Glutamatergic neuron (in vitro differentiated cells): ENCODE measurements at places on chromosomes 6 and 20. TPM values are rescaled to one million over a fixed set of nuclear protein-coding genes. Genes with fewer than 3 reads are reported as not detected.

DNA sequence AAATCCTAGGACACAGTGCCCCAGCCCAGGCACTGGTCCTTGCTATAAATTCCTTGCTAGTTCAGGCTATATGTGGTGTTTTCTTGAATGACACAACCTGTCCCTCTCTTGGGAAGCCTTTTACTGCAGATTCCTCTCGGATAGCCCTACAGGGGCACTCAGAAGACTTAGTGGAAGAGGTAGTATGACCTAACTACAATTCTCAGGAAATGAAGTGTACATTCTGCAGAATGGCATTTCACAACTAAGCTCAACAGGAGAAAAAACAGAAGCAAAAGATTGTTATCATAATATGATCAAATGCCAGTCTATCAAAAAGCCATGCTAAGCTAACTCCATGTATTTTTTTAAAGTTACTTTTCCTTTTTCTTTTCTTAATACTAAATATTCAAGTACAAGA is 66.3 kb upstream of the FBXL4 start:
- no peak for DNase-seq

- DNase-seq: no peak
Measured at GRCh38 chr20:10609770-10610169, 64.0 kb downstream of the JAG1 start.

DNA sequence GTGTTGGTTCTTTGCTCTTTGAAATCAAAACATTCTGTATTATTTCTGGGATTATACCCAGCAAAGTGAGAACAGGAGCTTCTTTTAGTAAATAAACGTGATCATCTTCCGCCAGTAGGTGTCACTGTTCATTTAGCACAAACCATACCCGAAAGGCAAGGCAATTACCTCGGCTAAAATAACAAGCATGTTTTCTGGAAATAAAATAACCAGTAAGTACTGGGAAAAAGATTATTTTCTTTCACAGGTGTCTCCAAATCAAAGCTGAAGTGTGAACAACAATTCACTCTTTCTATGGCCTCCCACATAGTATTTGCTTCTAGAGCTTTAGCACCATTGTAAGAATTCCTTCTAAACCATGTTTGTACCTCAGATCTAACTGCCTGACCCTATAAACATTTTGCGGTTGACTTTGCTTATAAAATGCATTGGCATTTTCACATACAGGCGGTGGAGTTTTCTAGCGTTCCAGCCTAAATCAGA is 144.6 kb upstream of the AGPAT4 start:
- no peak for DNase-seq

DNA sequence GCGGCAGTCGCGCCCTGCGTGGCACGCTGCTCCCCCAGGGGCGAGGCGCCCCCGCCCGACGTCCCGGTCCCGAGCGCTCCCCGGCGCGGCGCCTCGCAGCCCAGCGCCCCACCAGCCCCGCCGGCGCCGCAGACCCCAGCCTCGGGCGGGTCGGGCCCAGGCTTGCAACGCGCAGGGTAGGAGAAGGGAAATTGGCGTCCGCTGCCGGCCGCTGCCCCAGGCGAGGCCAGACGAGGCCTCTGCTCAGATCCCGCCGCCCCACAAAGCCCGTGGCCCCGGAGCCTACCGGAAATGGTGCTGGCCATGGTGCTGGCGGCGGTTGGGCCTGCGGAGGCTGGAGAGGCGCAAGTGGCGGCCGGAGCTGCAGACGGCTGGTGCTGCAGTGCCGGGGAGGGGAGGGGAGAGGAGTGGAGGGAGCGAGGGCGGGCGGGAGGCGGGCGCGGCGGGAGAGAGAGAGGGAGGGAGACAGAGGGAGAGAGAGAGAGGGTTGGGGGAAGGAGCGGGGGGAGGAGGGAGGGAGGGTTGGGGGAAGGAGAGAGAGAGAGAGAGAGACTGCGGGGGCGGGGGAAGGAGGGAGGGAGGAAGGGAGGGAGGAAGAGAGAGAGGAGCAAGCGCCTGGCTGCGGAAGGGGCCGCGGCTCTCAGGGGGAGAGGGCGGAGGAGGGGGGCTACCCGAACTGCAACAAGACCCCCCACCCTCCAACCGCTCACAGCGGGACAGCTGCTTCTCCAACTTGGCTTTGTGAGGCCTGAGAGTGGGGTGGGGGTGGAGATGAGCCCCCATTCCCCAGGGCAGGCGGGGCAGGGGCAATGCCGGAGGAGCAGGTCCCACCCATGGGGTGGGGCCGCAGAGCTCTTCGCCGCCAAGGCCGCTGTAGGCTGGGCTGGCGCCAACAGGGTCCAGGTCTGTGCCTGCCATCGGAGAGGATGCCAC is at the start of gene STMN3:
Gene STMN3, minus strand, starts transcription at position 384 of the 933 bp plus-strand sequence. Its CDS starts 79 bp downstream, at position 305.
- peak; percentile 95 for DNase-seq

- DNase-seq: no peak
Measured at GRCh38 chr6:41707565-41708200, 27.7 kb downstream of the TFEB start.

DNA sequence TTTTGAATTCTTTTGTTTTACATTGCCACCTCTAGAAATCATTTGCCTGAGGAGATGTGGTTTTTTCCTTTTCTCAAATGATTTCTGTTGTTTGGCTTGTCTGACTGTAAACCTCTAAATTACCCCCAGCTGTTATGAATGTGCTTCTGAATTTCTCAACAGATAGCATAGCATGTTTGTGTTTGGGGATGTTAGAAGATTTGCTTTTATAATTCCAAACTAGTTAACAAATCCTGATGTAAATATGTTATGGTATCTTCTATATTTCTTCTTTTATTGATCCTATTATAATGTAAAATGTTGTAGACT is 31.6 kb upstream of the EZR start:
- DNase-seq: no peak

DNA sequence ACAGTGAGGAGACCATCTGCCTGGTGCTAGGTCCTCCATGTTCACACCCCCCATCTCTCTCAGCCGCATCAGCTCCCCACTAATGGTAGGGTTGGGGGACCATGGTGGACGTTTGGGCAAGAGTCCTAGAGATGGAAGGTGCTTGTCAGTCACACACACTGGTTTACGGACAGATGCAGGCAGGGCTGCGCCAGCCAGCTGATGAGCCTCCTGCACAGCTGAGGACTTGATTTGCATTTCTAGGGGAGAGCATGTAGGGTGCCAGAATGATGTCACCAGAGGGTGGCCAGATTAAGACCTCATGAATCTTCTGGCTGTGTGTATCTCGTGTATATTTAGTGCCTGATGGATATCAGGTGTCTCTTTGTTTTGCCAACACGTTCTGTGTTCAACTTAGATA is 28.6 kb downstream of the CST8 start:
- DNase-seq: no peak

The RGS19 gene
- total RNA-seq: 4.4 TPM

The NRSN1 gene
- total RNA-seq: 5.7 TPM

The KIFC1 gene
- 14.8 TPM for total RNA-seq

The RAD21L1 gene
- not detected for total RNA-seq
